ENCODE measurements at places on chromosomes 11 and 22. TPM values are rescaled to one million over a fixed set of nuclear protein-coding genes. Genes with fewer than 3 reads are reported as not detected.

Gene EXPH5
- total RNA-seq = 11.6 TPM

GRCh38 chr11:35349897-35350296, 69.5 kb downstream of the SLC1A2 start:
- DNase-seq = no peak

GRCh38 chr11:6027501-6027900, 3.1 kb downstream of the OR56A1 start:
- no peak for DNase-seq

Gene MADD
- total RNA-seq = 54.0 TPM

GRCh38 chr11:105719073-105719822, 109.4 kb downstream of the GRIA4 start:
- DNase-seq = no peak

GRCh38 chr11:69445131-69445470, 36.4 kb upstream of the LINC01488 start:
- DNase-seq = no peak

GRCh38 chr11:130218501-130219070, 59.0 kb downstream of the ST14 start:
- no peak for DNase-seq

Gene INS
- total RNA-seq = not detected

Measured in stomach (tissue), 19 donors.